ENCODE measurements at places on chromosomes 7 and 10.

- no peak for DNase-seq
These were observed 39.4 kb upstream of the CHST3 start for GRCh38 chr10:71924771-71925170.

- no peak for DNase-seq
These were observed 302.4 kb downstream of the DOCK4 start for GRCh38 chr7:111903797-111904196.

GRCh38 chr10:47359626-47360418 is 11.7 kb downstream of the RBP3 start:
- no peak for DNase-seq

- no peak for DNase-seq
These were observed 658.2 kb downstream of the PARD3 start for GRCh38 chr10:34156781-34157425.

DNA sequence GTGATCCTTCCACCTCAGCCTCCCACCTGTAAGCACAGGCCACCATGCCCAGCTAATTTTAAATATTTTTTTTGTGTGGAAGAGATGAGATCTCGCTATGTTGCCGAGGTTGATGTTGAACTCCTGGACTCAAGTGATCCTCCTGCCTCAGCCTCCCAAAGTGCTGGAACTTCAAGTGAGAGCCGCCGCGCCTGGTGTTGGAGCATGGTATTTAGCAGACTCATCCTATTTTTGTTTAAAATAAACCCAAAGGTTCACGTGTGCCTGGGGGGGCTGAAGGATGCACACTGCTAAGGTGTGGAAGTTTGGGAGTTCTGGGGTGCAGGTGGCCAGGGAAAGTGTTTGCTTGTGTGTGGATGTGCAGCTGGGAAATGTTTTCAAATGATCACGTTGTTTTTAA is 18.1 kb downstream of the PDGFA start:
- no peak for DNase-seq

- no peak for DNase-seq
These were observed 21.6 kb downstream of the RBM28 start for GRCh38 chr7:128322040-128322643.

DNA sequence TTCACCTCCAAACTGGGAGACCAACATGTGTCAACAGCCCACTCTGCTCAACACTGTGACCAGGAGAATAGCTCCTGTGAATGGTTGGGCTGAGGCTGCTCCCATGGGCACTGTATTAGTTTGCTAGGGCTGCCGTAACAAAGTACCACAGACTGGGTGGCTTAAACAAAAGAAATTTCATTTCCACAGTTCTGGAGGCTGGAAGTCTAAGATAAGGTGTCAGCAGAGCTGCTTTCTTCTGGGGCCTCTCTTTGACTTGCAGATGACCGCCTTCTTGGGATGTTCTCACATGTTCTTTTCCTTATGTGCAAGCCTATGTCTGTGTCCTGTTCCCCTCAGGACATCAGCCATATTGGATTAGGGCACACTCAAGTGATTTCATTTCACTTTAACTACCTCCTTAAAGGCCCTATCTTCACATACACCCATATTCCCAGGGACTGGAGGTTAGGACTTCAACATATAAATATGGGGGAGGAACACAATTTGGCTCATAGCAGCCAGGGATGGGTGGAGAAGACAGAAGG is 90.3 kb downstream of the CPED1 start:
- no peak for DNase-seq

GRCh38 chr7:99193527-99194220 is 14.2 kb downstream of the KPNA7 start:
- no peak for DNase-seq

GRCh38 chr7:68900096-68900495 is 698.2 kb upstream of the AUTS2 start:
- no peak for DNase-seq

DNA sequence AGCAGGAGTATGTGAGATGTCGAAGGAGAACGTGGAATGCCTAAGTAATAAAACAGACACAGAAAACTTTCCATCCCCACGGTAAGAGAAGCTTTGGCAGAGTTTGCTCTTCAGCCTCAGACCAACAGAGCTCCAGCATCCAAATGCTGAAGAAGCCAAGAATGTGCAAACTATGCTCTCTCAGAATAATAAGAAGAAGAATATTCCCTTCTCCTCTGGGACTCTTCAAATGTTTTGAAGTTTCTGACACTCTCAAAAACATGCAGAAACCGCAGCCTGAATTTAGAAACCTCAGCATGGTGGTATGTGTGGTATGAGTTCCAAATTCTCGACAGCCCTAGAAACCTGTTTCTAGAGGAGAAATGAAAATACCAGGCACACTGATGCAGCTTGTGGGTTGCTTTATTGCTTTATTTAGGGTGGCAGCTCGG is 113.3 kb downstream of the KCNMA1 start:
- no peak for DNase-seq

- no peak for DNase-seq
These were observed 822.1 kb upstream of the SORCS1 start for GRCh38 chr10:107986571-107986970.

GRCh38 chr10:127148933-127149220 is 47.5 kb downstream of the INSYN2A start:
- DNase-seq: no peak

DNA sequence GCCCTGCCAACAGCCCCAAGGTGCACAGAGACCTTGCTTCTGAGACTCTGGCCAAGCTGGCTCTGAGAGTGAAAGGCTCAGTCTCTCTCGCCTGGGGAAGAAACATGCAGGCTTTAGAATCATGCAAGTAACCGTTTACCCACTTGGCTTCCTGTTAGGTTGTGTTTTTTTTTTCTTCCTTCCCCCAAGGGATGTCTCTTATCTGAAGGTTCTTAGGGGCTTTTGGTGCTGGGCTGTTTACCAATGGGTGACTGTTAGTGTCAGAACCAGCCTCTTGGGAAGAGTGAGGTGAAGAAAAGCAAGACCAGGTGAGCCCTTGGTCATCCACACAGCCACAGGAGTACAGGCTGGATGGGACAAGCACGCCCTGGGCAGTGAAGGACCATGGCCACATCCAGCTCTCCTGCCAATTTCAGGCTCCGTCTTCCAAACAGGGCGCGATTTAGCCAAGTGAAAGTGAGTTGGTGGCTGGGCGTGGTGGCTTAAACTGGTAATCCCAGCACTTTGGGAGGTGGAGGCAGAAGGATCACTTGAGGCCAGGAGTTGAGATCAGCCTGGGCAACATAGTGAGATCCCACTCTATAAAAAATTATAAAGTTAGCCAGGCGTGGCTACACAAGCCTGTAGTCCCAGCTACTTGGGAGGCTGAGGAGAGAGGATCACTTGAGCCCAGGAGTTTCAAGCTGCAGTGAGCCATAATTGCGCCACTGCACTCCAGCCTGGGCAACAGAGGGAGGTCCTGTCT is 76.3 kb upstream of the CUX1 start:
- DNase-seq: no peak
